ENCODE measurements at places on chromosomes 3 and 15.

- DNase-seq = no peak
Measured at GRCh38 chr15:50815958-50816590, 50.6 kb upstream of the SPPL2A start.

DNA sequence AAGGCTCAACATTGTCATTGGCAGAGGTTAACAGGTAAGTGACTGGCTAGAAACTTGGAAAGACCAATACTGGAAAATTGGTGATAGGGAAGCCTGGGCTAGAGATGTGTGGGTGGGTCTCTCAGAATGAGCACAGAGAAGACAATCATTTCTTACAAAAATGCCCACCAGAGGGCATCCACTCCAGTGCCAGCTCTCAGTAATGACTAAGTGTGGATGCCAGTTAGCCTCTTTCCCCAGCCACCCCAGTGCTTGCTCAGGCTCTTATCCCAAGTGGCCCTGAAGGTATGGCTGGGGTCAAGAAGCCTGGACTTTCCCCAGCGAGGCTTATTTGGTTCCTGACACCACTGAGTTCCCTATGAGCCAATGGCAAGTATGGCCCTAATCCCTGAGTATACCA is 115.9 kb upstream of the ST8SIA2 start:
- no peak for DNase-seq

DNA sequence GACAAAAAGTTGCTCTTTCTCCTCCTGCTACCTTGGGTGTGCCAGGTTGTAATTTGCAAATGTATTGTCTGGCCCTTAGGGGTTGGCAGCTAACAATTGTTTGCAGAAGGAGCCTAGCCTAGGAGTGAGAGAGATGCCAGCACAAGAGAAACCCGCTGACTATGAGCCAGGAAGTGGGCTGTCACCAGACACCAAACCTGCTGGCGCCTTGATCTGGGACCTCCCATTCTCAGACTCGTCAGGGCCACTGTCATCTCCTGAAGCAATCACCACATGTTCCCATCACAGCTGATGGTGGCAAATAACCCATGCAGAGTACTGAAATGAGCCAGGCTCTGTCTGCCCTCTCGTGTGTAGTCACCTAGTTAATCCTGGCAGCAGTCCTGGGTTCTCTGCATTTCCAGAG is 406.4 kb upstream of the NPAP1 start:
- no peak for DNase-seq

DNA sequence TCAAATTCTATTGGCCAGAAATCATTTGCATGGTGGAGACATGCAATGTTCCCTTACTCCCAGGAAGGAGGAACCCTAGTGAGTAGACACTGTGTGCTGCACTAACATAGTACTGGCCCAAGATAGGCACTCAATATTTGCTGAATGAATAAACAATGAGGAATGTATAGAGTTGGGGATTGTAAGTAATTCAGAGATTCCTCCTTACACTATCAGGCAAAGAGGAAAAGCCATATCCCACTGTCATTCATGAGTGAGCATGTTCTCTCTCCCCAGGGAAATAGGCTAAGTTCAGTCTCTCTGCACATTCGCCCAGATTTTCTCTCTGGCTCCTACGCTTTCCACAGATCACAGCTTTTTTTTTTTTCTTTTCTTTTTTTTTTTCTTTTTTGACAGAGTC is 154.9 kb upstream of the WNT5A start:
- DNase-seq = no peak

DNA sequence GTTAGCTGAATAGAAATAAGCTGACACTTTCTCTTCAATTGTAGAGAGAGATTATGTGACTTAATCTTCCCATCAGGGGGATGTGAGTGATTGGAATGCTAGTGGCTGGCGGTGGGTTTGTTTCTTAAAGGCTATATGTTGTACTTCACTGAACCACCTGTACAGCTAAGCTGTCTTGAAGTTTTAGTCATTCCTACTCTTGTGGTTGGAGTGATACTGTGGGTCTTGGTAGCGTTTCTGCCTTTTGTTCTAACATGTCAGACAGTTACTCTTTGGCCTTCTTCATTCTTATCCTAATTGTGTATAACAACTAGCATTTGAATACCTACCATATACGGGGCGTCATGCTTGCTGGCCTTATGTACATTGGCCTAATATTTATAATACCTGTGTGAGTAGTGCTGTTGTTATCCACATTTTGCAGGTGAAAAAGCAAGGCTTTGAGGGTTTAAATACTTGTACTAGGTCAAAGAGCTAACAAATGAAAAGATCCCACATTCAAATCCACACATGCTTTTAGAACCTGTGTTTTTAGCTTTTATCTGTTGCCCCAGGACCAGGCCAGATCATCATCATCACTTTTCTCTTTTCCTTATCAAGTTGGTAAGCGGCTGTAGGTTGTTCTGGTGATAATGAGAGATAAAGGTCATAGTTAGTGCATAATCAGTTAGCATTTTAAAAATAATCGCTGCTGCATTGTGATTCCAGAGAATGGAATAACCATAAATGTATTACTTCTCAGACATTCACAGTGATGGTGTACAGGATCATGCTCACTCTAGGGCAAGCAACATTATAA is 50.2 kb downstream of the AKAP13 start:
- DNase-seq = no peak

GRCh38 chr3:108500728-108501127 is 9.7 kb downstream of the MYH15 start:
- no peak for DNase-seq

DNA sequence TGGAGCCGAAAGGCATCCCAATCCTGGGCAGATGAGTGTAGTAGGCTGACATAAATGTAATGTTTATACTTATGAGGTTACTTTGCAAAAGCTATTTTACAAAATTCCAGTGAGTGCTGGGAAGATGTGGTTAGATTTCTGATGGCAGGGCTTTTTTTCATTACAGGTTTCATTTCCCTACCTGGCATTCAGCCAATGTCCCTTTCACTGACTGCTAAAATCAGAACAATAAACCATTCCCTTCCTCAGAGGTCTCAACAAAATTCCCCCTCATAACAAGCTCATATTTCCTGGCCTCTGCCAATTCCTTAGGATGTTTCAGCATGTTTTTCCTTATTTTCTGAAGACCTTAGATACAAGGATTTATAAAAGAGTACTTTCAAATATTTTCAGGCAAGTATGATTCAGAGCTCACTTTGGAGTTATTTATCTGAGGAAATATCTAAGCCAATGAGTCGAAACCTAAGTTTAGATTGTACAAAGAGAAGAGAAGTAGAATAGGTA is 40.9 kb upstream of the CCDC80 start:
- DNase-seq = no peak

GRCh38 chr3:172536505-172536904 is 13.3 kb upstream of the TNFSF10 start:
- DNase-seq = no peak

- no peak for DNase-seq
Measured at GRCh38 chr3:153250446-153250845, 88.4 kb downstream of the RAP2B start.

GRCh38 chr15:72685301-72685924 is 569 bp downstream of the HIGD2B start:
- no peak for DNase-seq

GRCh38 chr15:56729561-56729960 is 3.7 kb downstream of the ZNF280D start:
- no peak for DNase-seq

- DNase-seq = no peak
Measured at GRCh38 chr3:29582273-29582672, 301.4 kb downstream of the RBMS3 start.

GRCh38 chr3:115977866-115978265 is 354.6 kb downstream of the GAP43 start:
- DNase-seq = no peak

GRCh38 chr3:58452176-58452575 is 18.5 kb upstream of the PDHB start:
- DNase-seq = no peak

DNA sequence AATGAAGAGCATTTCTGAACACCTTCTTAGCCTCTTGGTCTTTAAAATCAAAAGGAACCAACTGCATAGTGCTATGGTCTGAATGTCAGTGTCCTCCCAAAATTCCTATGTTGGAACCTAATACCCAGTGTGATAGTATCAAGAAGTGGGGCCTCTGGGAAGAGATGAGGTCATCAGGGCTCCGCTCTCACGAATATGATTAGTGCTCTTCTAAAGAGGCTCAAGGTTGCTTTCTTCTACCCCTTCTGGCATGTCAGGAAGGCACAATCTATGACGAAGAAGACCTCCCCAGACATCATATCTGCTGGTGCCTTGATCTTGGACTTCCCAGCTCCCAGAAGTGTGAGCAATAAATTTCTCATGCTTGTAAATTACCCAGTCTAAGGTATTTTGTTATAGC is 209.5 kb downstream of the MAGI1 start:
- DNase-seq = no peak

DNA sequence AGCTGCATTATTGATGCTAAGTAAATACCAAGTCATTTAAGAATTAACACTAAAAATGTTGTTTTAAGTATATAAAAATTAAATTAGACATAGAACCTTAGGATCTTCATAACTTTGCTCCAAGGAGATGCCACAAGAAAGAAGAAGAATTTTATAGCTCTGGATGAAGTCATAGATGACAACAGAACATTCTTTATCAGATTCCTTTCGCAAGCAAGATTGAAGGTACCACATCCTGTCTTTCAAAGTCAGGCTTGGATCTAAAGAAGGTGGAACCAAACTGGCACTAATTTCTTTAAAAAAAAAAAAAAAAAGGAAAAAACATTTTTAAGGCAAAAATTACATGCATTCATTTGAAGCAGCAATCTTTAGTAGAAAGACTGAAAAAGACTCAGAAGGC is 62.5 kb downstream of the POLQ start:
- DNase-seq = no peak

- no peak for DNase-seq
Measured at GRCh38 chr15:49674370-49674769, 53.5 kb downstream of the DTWD1 start.

DNA sequence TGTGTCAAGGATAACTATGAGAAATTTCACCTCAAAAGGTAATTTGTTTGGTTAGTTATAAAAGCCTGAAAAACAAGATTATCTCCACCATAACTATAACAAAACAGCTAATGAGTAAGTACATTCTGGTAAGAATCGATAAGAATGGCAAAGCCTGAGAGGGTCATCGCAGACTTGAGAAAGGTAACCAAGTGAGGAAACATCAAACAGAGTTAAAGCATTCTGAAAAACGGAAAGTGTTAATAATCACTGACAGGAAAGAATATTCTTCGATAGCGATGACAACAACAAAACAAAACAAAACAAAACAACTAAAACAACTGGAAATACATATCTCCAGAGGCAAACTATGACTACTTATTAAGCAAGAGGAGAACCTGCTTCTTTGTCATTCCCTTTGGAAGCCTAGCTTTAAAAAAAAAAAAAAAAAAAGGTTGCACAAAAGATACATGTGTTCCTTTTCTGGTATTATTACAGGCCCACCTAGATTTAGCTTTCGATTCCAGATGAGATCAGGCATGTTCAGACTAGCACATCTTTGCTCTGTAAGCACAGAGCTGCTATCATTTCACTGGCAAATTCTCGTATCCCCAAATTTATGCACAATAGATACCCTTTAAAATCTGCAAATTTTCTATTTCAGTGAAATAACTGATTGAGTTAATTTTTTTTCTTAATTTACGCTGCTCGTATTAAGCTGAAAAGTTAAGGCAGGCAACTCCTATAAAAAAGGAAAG is 155.6 kb downstream of the TIGIT start:
- no peak for DNase-seq

DNA sequence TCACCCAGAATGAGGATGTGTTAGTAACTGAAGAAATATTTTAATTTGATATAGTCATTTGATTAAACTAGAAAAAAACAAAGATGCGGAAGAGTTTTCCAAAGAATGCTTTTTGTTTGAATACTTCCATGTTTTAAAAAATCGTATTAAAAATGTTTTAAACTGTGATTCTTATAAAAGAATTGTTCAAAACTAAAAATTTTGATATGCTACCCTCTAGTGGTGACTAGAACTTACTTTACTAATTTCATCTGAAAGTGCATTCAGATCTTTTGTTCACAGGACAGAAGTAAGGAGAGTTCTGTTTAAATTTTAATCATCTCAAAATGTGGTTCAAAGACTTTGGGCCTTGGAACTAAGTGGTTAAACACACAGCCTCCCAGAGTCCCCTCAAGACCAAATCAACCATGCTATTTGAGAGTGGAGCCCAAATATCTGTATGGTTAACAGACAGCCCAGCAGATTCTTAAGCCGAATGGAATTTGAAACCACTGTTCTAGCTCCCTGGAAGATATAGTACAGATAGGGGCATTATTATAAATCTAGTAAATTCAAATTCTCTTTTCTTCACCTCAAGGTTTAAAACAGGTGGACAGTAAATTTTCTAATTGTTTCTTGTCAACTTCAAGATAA is 45.2 kb upstream of the SYNPR start:
- no peak for DNase-seq

GRCh38 chr3:155014953-155015352 is 65.2 kb upstream of the MME start:
- no peak for DNase-seq

DNA sequence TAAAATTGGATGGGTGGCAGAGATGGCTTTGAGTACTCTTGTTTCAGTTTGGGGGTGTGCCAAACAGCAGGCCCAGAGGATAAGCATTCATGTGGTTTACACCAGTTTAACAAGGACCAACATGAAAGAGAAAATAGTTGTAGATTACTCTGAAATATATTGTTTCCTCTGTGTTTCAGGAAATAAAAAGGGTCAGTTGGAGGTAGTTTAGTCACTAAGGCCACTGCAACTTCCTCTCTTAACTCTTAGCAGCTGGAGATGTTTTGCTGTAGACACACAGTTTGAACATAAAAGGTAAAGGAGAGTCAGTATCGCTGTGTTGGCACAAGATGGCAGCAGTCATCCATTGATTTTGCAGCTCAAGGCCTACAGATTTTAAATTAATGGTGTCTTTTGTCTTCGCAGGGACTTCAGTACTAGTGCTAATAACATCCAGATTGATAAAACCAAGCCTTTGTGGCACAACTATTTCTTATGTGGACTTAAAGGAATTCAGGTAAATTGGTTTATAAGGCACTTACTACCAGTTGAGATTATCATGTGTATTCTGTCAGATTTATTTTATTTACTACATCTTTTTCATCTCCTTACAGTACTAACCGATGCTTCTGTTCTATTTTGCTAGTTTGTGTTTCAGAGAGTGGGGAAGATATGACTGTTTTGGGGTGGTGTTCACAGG is 65.5 kb downstream of the GALK2 start:
- DNase-seq = no peak

DNA sequence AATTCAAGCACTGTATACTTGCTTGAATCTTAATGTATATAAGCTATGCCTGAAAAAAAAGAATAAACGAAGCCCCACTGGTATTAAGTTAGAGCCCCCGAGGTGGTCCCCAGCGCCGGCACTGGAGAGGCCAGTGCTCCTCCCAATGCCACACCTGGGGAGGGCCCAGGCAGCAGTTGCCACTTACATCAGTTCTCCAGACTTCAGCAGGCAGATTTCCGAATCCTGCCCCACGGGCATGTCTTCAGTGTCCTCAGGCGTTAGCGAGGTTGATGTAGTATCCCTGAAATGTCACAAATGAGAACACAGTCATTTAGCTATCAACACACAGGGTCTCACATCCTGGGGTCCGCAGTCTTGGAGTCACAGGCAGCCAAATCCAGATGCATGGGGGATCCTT is 7.0 kb upstream of the CXCR6 start:
- DNase-seq = no peak

Measured in natural killer cell treated with Interleukin-12 subunit alpha and Interleukin-12 subunit beta and Interleukin-15 and Interleukin-18, amount 100 ng/mL, for 72 hours (primary cell).